GM23248 (cell line): ENCODE measurements at places on chromosomes 3 and 15. TPM values are rescaled to one million over a fixed set of nuclear protein-coding genes. Genes with fewer than 3 reads are reported as not detected.

PIK3R4 gene
- total RNA-seq: 19.1 and 26.9 TPM in 2 replicates

B3GALNT1 gene
- 3.4 and 8.1 TPM in 2 replicates for total RNA-seq

NPAP1 gene
- total RNA-seq: not detected in 2 replicates

KLF15 gene
- total RNA-seq: 0.13 and 0.54 TPM in 2 replicates

ELP6 gene
- 25.7 and 28.6 TPM in 2 replicates for total RNA-seq
